ENCODE measurements at places on chromosomes 5 and 9.
A peak's percentile ranks its signal among the peaks of the same experiment; 100 is the strongest.

- no peak for DNase-seq
Measured at GRCh38 chr5:149219584-149219983, 52.1 kb upstream of the AFAP1L1 start.

DNA sequence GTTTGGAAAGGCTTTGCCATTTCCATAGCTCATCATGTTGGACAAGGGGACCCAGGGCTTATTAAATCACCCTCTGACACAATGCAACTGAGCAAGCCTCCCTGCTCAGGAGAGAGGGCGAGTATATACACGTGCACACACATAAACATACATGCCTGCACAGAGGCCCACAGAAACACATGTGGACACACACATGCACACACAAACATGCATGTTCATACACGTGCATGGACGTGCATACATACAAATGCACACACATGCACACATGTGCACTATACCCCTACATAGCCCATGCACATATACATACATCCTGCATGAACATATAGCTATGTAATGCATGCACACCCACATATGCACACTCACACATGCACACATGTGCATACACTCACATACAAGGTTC lies 99.5 kb upstream of the ALDH1B1 start:
- peak; percentile 19 for DNase-seq

DNA sequence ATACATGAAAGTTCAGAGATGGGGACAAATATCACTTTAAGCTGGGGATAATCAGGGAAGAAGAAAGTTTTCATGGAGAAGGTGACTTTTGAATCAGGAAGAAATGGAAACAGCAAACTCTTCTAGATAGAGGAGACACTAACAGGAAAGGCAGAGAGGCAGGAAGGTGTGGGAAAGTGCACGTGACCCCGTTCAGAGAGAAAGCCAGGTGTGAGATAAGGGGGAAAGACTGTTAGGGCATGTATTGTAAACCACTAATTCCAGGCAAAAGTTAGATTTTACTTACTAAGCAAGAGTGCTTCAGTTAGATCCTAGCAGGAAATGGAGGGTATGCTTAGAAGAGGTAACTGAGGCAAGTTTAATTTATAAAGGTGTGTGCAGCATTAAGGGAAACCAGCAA lies 58.5 kb downstream of the PDCD1LG2 start:
- no peak for DNase-seq

DNA sequence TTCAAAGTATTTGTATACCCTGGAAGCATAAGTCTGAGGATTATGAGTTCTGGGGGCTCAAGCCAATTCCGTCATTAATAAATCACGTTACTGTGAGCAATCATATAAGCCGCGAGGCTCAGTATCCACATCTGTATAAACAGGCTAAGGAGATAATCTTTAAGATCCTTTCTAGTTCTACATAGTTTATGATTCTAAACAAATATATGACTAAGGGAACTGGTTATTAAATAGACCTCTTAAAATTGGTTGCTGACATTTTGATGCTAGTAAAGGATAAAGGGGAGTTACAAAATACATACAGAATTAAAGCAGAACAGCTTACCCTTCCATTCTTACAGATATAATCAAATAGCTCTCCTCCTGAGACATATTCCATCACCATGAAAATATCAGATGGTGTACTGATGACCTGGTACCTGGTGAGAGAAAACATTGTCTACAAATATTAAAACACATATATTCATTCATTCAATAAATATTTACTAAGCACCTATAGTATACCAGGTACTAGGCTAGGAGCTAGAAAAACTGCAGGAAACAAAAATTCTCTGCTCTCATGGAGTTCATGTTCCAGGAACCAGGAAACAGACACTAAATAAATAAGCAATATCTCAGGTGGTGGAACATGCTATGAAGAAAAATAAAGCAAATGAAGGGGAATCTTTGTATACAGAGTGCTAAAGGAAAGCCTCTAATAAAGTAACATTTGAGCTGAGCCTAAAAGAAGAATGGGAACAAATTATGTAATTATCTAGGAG lies 19.5 kb upstream of the TTC33 start:
- DNase-seq, result no peak

DNA sequence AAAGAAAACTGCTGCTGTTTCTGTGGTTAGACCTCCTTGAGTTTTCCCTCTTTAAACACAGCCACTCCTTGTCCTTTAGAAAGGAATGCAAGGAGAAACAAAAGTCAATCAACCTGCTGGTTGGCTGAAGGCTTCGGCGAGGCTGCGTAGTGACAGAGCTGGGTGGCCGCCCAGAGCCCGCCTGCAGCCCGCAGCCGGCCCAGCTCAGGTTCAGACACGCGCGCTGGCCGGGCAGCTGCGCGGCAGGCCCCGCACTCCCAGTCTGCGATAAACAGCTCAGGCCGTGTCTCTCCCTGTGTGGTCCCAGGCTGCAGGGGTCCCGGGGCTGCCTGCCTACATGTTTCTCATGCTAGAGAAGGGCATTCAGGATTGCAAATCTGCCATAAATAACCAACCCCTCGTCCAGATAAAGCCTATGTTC lies 115.4 kb downstream of the HSD17B3 start:
- DNase-seq, result no peak

All from cardiac septum (tissue), 1 donor.